ENCODE measurements at places on chromosomes 12 and 14. TPM values are rescaled to one million over a fixed set of nuclear protein-coding genes. Genes with fewer than 3 reads are reported as not detected.

- no peak for DNase-seq
Measured at GRCh38 chr12:13530966-13531365, 334.4 kb downstream of the EMP1 start.

GRCh38 chr12:39393890-39394289 lies 49.0 kb downstream of the KIF21A start:
- no peak for DNase-seq

DNA sequence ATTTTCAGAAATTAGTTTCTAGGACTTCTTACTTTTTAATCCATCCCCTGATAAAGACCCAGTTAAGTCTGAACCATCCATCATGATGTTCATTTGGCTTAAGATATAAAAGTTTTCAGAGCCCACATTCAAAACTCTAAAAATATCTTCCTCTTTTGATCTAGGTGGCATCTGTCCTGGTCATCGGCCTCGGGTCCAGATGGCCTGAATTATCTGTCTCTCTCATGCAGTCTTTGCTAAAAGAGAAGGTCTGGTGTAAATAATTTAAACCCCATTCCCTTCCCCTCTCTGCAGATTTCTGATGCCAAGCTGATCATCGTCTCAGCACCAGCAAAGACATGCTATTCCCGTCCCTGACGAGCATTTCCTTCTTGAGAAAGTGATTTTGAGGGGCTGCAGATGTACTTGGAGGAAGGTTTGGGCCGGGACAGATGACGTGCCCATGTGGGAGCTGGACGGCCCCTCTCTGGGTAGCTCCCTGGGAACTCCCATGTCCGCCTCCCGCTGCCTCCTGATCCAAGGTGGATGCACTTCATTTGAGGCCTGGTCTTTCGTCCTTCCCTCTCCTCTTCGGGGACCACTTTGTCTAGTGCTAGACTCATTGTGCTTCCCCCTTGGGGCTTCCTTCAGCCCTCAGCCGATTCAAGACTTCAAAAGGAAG lies 173.0 kb upstream of the PRMT8 start:
- DNase-seq = no peak

DNA sequence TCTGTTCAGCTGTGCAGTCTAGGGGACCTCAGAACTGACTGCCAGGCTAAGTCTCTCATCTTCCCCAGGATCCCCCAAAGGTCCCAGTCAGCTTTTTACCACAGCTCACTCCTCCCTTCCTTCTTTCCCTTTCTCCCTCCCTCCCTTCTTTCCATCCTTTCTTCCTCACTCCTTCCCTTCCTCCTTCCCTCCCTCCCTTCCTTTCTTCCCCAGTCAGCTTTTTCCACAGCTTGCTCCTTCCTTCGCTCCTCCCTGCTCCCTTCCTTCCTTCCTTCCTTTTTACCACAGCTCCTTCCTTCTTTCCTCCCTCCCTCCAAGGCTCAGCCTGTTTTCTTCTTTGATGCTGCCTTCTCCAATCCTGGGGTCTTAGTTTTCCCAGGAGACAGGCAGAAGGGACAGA lies 39.2 kb downstream of the ATG14 start:
- DNase-seq = no peak

DNA sequence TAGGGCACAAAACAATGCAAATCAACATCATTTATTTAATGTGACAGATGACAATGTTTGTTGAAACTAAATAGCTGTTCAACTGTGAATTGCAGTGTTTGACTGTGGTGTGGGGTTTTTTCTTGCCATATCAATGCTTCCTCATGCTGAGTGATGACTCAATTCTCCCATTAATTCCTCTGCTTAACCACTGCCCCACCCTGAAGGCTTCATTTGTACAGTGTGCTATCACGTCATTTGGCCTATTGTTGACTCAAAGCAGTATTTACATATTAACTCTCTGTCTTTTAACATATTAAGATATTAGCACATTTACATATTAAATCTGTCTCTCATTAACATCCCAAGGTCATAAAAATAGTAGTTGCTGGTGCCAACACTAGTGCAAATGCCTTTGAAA lies 164.8 kb upstream of the NRXN3 start:
- no peak for DNase-seq

- no peak for DNase-seq
Measured at GRCh38 chr12:126201981-126202537, 1136.8 kb downstream of the AACS start.

DNA sequence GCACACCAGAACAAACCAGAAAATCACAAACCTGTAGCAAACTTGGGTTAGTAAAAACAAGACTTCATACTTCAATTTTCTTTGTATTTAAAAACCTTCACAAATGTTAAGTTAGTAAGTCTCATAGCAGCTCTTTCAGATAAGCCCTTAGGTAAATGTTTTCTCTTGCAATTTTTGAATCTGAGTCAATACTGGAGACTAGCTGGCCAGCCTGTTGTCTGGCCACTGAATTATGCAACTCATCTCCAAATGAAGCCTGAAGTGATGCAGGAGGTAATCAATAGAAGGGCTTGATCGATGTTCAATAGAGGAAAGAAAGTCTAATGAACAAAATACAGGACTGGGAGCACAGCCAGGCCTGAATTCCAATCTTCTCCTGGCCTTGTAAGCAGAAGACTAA lies 465.2 kb downstream of the LRIG3 start:
- DNase-seq = no peak

DNA sequence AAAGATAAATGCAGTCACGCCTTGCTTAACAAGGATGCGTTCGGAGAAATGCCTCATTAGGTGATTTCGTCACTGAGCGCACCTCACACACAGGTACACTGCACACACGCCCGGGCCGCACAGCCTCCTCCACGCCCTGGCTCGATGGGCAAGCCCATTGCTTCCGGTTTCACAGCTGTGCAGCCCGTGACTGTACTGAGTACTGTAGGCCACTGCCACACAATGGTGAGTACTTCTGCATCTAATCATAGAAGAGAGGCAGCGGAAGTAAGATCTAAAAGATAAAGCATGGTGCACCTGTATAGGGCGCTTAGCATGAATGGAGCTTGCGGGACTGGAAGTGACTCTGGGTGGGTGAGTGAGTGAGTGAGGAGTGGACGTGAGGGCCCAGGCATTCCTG lies 4.3 kb downstream of the RIMBP2 start:
- peak; percentile 34 for DNase-seq

DNA sequence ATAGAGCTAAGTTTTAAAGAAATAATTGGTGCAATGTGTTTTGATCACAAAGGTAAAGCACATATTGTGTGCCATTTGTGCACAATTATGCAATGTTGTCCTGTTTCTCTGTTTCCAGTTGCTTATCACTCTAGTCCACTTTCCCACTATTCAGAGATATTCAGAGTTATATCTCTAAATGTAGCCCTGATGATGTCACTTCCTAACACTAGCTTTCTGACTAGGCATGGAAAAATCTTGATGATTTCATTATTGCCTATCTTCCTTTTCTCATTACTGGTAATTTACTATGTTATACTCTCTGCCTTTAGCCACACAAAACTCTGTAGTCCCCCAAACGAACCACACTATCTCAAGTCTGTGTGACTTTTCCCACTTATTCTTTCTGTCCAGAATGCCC lies 221.2 kb downstream of the TRHDE start:
- DNase-seq = no peak

- no peak for DNase-seq
Measured at GRCh38 chr14:51648296-51648695, 3.4 kb upstream of the FRMD6 start.

The SCNN1A gene
- polyA plus RNA-seq = 64.4 TPM

The CERS5 gene
- polyA plus RNA-seq = 69.5 TPM

The KERA gene
- not detected for polyA plus RNA-seq

The SLC6A15 gene
- 0.88 TPM for polyA plus RNA-seq

The LRRC43 gene
- 8.7 TPM for polyA plus RNA-seq

The EXOC3L4 gene
- 6.1 TPM for polyA plus RNA-seq

The DDX51 gene
- 25.7 TPM for polyA plus RNA-seq

The SLC6A12 gene
- polyA plus RNA-seq = 18.2 TPM

The CACNA2D4 gene
- 2.7 TPM for polyA plus RNA-seq
